NCI-H187 (cell line): ENCODE measurements at places on chromosomes 6 and 20.
A peak's percentile ranks its signal among the peaks of the same experiment; 100 is the strongest.

GRCh38 chr20:44502968-44503367 lies 18.9 kb downstream of the SERINC3 start:
- no peak for DNase-seq

DNA sequence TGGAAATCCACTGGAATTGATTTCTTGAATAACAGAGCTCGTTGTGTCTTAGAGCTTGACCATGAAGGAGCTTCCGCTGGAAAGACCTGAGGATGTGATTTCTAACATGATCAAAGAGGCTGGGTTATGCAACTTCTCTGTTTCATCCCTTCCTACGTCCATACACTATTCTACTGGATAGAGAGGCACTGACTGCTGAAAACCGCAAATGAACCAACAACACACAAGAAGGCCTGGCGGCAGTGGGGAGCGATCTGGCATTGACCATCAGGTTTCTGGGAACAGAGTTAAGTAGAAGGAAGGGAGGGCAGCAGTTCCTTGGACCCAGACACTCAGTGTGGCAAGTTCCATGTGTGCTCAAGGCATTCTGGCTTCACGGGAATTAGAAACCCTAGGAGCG lies 13.3 kb downstream of the LRRN4 start:
- no peak for DNase-seq

- DNase-seq = no peak
These were observed 135.1 kb upstream of the RAB32 start for GRCh38 chr6:146408583-146408982.

DNA sequence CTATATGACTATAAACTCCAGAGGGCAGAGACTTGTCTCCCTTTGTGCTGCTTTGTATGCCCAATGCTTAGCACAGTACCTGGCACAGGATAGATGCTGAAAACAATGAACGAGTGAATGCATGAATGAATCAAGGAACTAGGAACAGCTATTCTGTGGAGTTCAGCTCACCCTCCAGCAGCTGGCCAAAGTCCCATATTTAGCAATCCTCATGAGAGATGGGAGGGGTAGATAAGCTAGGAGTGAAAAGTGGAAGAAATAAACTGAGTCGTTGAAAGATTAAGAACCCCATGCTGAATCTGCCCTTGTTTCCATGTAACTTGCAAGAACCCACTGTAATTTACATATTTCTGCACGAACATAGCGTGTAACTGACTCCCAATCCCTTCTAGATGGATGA lies 106.5 kb downstream of the MAFB start:
- DNase-seq = no peak

GRCh38 chr6:71766796-71767195 lies 119.6 kb upstream of the RIMS1 start:
- no peak for DNase-seq

DNA sequence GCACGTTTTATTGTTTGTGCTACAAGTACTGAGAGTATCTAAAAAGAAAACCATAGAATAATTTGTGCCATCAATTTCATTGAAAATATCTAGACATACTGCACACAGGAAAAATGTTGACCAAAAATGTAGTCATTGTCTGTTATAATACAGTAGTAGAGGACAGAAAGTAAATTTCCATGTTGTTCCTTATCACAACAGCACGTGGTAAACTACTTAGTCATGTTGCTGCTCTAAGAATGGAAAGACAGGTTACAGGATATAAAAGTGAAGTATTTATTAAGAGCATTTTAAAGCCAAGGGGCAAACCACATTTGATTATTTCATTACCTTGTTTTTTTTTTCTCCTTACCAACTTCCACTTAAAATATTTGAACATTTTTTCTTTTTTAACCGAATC lies 89.0 kb upstream of the CEP85L start:
- DNase-seq = no peak

DNA sequence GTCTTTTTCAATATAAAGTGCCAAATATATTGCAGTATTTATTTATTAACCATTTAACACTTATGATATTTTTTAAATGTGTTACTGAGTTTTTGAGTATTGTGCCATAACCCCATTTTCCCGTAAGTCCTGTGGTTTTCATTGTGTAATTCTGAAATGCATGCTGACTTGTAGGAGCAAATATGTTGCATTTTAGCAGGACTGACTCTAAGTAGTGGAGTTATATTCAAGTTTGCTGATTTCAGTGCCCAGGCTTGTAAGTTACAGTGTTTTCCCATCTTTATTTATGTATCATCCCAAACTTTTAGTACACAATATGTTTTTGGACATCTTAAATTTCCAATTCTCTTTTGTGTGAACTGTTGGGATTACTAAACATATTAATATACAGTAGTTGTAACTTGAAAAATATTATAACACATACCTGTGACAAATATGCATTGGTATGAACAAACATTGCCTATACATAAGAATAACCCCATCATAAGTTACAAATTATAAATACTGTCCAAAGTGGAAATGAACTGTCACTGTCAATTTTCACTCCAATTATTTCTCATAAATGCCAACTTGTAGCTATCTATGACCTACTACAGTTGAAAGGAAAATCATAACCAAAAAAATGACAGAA lies 179.3 kb upstream of the RUNX2 start:
- DNase-seq = no peak

- DNase-seq = no peak
These were observed 771.4 kb upstream of the MMS22L start for GRCh38 chr6:98054453-98054852.

- DNase-seq = peak; percentile 51
These were observed 29.4 kb downstream of the TRAF3IP2 start for GRCh38 chr6:111576291-111576690.

DNA sequence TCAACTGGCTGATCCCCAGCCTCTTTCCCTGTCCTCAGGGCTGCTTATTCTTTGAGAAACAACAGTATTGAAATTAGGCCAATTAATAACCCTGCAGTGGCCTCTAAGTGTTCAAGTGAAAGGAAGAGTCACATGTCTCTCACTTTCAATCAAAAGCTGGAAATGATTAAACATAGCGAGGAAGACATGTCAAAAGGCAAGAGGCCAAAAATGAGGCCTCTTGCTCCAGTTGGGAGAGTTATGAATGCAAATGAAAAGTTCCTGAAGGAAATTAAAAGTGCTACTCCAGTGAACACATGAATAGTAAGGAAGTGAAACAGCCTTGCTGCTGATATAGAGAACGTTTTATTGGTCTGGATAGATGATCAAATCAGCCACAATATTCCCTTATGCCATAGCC lies 131.5 kb downstream of the MACROD2 start:
- DNase-seq = no peak

DNA sequence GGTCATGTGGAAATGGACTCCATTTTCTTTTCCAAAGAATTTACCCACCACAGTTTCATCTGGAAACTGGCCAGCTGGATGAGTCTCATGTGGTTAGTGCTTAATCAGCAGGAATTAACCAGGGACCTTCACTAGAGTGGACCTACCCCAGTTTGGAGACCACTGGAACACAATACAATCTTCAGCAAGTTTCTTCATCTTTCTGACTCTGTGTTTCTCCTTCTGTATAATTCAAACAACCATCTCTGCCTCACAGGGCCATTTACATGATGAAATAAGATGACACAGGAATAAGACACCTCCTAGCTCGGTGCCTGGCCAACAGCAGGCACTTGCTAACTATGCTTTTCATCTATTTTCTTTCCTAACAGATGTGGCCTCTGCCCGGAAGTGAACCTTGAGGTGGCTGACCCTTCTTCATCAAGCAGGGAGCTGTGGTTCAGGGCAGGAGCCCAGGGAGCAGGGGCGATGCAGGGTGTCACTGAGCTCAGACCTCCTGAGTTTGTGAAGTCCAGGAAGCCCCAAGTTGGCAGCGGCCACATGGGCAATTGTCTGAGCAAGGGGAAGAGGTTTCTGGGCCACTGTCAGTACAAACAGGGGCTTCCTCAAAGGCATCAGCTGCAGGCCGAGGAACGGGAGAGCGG lies 98.8 kb downstream of the SOD2 start:
- DNase-seq = no peak

DNA sequence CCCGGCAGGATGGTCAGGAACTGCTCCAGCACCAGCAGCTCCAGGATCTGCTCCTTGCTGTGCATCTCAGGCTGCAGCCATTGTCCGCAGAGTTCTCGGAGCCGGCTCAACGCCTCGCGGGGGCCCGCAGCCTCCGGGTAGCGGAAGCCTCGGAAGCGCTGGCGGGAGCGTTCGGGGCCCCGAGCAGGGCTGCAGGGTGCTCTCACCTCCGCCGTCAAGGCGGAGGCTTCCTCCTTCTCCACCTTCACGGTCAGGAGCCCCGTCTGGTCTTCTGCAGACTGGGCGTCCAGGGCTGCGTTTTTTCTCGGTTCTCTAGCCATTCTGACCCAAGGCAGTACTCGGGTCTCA lies 434 bp downstream of the ZKSCAN4 start:
- DNase-seq = no peak

- DNase-seq = no peak
These were observed 21.4 kb downstream of the ARFGEF3 start for GRCh38 chr6:138182939-138183789.

- DNase-seq = no peak
These were observed 26.0 kb downstream of the PTPRA start for GRCh38 chr20:2899243-2899642.

- DNase-seq = peak; percentile 4
These were observed 225.5 kb downstream of the BCKDHB start for GRCh38 chr6:80331974-80332373.

- no peak for DNase-seq
These were observed 15.1 kb upstream of the FOXC1 start for GRCh38 chr6:1594445-1595200.

- no peak for DNase-seq
These were observed 4.9 kb downstream of the BTBD3 start for GRCh38 chr20:11922561-11922960.

- DNase-seq = no peak
These were observed 160.7 kb downstream of the FOXC1 start for GRCh38 chr6:1770435-1770843.

DNA sequence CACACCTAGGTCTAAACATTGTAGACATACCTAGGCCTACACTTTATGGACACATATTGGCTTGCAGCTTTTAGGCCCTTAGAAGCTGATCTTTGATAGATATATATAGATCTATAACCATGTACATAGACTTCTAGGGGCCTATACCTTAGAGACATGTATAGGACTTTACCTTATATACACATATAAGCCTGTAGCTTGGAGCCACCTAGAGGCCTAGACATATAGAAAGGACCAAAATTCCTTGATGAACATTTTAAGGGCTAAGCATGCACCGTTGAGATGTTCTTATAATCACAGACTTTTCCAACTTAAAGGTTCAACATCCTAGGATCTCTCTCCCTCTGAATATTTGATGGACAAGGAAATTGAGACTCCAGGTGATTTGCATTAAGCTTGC lies 371.7 kb upstream of the SASH1 start:
- DNase-seq = no peak

DNA sequence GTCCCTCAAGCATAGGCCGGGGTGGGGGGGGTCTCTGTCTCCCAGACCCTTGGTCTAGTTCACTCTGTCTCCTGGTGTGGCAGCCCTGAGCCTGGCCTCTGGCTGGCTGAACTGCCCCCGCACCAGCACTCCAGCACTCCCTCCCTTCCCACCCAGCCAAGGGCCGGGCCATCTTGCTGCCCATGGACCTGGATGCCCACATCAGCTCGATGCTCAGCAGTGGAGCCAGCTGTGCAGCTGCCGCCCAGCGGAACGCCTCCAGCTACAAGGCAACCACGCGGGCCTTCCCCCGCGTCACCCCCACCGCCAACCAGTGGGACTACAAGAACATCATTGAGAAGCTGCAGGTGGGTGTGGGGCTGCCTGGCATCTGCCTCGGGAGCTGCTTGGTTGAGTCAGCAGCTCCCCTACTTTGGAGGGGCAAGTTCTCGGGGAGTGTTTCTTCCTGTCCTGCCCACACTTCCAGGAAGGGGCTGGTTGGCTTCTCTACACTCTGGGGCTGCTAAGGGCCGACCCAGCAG lies 28.4 kb downstream of the UQCC2 start:
- DNase-seq = no peak

DNA sequence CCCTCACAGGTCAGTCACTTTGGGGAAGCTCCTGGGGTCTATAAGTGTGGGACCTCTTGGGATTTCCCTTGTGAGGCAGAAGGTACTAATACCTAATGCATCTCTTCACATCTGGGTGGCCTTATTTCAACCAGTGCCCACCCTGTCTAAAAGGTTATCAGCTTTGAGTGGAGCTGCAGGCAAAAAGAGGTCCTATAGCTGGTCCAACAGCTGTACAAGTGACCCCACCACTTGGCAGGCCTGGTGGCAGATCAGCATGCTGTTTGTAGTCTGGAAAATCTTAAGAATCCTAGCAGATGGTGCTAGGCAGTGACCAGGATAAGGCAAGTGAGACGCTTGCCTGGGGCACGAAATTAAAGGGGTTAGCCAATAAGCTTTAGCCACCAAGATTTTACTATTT lies 51.6 kb upstream of the GTSF1L start:
- no peak for DNase-seq
